ENCODE measurements at places on chromosomes 11 and 22.

DNA sequence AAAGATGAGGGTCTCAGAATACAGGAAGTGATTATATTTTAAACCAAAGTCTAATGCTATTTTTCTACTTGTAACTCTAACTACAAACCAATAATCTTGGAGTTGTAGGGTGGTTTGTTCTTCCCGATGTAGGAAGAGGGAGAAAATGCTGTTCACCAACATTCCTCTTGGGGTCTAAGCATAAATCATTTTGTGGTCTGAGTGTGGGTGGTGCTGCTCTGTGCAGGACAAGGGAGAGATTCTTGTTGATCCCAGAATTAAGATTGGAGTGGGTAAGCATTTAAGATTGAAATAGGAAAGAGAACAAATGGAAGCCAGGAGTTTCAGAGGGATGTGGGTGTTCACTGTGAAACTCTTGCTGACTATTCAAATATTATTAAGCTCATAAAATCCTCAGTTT is 38.6 kb upstream of the MMP13 start:
- DNase-seq: no peak

DNA sequence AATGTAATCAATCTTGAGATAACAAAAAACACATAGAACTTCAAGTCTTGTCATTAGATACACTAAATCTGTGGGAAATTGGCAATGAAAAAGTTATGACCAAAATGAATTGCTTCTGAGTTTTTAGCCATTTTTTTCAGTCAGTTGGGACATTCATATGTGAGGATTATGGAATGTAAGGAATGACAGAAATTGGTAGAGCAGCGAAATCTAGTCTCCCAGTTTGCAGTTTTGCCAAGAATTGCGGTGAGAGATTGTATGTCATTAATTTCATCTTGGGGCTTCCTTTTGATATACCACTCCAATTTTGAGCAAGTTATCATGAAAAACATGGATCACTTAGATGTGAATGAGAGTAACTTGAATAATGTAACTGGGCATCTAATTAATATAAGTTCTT is 49.9 kb downstream of the SIK2 start:
- DNase-seq: no peak

- DNase-seq: no peak
Measured at GRCh38 chr11:57425565-57426438, 1.1 kb downstream of the SLC43A3 start.

GRCh38 chr22:27205492-27206373 is 548.3 kb downstream of the MIAT start:
- DNase-seq: no peak

DNA sequence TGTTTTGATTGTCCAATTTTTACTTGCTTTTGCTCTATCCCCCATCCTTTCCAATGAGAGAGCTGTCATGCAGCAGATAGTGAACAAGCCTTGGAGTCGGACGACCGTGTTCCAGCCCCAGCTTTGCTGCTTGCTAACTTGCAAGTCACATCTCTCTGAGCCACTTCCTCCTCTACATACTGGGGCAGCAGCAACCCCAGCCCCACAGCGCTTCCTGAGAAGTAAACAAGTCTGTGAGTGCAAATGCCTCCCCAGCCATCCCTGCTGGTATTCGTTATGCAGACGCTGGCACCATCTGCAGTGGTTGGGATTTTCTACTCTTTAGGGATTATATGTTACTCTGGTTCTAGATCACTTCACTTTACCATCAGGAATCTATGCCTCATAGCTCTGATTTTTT is 35.0 kb downstream of the TPBGL start:
- DNase-seq: peak; percentile 19

GRCh38 chr22:49760280-49760629 is 67.4 kb downstream of the BRD1 start:
- no peak for DNase-seq

GRCh38 chr11:69443968-69444364 is 37.5 kb upstream of the LINC01488 start:
- DNase-seq: no peak

GRCh38 chr11:8006349-8006977 is 19.3 kb downstream of the EIF3F start:
- no peak for DNase-seq
